SHP77 treated with DMSO at 0.1 percent for 48 hours (cell line): ENCODE measurements at places on chromosomes 5 and 9.

DNA sequence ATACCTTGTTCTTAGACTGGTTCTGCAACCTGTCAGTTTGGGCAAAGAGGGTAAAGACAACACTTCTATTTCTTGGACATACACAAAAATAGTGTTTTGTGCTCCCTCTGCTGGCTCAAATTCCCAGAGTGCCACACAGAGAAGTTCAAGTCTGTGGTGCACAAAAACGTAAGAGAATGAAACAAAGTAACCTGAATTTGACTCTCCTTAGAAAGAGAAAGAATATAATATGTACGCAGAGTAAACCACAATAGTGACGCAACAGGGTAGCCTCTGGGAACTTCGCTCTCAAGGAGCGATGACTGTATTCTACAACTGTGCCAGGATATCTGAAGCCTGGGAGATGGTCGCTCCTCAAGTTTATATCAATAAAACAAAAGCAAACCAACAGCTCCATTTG lies 18.5 kb downstream of the DDX31 start:
- no peak for DNase-seq

- DNase-seq = no peak
These were observed 8.2 kb upstream of the RALGDS start for GRCh38 chr9:133129001-133129795.

DNA sequence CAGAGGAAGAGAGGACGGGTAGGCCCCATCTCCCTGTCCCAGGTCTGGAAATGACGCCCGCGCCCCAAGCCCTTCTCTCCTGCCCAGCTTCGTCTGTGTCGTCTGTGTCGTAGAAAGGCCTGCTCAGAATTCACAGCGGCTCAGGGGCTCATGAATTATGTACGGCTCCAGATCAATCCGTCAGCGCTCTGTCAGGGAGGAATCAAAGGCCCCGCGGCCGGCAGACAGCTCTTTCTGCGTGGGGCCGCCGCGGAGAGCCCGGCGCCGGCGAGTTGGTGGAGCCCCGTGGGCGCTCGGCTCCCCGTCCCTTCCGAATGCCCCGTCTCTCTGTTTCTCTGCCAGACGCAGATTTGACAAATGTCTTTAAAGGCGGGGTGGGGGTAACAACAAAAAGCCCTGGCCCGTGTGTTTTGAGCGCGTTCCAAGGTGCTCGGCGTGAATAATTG lies 83.8 kb upstream of the RAPGEF1 start:
- no peak for DNase-seq

DNA sequence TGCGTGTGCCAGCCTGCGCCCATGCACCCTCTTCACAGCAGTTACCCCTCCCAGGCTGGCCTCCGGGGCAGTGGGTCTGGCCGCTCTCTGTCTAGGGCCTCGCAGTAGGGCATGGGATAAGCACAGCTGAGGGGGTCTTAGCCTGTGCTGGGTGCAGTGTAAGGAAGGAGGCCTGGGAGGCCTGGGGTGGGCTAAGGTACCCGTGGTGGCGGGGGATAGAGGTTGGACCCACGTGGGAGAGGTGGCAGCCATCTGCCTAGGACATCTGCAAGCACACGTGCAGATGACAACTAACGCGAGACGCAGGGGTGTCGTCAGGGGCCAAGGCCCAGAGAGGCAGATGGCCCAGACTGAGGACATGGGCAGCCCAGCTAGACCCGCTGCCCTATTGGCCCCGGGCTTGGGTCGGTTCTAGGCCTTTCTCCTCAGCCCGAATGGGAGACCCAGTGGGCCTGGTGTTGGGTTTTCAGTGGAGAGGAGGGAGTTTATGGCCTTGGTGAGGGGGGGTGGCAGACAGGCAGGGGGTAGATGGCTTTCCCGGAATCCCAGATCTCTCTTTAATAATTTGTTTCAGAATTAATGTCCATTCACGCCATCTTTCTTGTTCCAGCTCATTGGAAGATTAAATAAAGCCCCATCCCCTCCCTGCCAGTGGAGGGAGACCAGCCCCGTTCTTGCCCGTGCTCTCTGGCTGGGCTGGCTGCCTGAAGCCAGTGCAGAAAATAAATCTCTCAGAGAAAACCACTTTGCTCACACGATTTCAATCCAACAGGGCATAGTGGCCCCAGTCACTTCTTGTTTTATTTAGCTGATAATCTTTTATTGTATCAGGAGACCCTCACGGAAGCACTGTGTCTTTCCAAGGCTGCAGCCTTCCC lies 154.2 kb downstream of the GAPVD1 start:
- DNase-seq = no peak

DNA sequence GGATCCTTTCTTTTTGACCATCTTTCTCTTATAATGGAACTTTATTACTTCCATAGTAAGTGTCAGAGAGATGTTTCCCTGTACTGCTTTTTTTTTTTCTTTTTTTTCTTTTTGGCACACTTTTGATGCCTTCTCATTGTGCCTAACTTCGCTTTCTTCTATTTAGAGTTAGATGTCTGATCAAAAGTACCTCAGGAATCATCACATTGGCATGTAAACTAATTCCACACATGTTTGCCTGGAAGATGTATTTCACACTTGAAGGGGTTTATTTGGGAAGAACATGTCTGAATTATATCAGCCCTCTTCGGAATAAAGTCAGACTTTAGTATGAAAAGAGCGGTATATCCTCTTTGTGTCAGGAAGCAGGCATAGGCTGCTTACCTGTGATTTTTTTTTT lies 35.1 kb downstream of the SMARCA2 start:
- no peak for DNase-seq

GRCh38 chr5:56649569-56649968 lies 165.8 kb upstream of the MAP3K1 start:
- DNase-seq = no peak

GRCh38 chr5:16889972-16890519 lies 46.0 kb downstream of the MYO10 start:
- no peak for DNase-seq

DNA sequence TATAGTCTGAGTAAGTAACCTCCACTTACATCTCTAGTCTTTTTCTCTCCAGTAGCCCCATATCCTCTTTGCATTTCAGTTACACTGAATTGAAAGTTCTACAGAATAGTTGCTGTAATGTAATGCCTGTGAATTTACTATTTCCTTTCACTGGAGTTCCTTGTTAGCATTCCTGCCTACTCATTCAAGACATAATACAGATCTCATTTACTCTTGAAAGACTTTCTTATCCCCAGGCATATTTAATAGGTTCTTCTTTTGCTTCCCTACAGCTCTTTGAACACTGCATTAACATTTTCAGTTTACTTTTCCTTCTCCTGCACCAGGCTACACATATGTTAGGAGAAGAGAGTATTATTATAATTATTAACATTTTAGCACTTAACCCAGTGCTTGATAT lies 87.6 kb upstream of the OR13F1 start:
- no peak for DNase-seq

DNA sequence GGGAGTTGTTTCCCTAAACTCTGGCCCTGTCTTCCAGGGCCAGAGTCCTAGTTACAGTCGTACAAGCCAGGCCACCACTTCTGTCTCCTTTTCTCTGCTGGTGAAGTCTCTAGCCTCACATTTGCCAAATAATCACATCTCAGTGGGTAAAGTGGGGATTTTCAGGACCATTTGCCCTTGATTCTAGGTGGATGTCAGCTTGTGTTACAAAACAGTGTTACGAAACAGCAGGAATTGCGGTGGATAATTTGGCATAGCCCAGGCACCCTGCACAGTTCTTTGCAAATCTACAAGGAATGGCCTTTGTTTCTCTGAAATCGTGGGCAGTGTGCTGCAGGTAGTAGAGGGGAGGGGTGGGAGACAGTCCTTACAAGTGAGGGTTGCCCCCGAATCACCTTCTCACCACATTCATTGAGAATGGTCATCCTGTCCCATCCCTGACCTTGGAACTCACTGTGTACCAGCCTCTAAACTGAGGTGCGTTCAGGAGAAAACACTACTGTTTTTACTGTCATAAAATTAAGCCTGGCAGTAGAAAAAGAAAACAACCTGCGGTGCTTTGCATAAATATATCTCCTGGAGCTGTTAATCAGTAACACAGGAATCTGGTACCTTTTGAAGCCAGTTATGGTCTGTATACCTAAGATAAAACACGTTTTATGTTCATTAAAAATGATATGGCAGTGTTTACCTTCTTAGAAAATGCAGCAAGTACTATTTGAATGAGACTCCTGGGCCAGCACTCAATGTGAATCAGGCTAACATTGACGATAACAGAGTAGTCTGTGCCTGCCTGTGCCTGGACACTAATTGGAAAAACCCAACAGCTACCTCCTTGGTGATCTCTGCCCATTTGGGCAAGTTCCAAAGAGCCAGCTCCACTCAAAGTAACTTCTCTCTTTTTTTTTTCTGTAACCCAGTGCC lies 44.3 kb downstream of the CYSTM1 start:
- DNase-seq = no peak

- DNase-seq = no peak
These were observed 55.8 kb downstream of the PHAX start for GRCh38 chr5:126656401-126657007.

DNA sequence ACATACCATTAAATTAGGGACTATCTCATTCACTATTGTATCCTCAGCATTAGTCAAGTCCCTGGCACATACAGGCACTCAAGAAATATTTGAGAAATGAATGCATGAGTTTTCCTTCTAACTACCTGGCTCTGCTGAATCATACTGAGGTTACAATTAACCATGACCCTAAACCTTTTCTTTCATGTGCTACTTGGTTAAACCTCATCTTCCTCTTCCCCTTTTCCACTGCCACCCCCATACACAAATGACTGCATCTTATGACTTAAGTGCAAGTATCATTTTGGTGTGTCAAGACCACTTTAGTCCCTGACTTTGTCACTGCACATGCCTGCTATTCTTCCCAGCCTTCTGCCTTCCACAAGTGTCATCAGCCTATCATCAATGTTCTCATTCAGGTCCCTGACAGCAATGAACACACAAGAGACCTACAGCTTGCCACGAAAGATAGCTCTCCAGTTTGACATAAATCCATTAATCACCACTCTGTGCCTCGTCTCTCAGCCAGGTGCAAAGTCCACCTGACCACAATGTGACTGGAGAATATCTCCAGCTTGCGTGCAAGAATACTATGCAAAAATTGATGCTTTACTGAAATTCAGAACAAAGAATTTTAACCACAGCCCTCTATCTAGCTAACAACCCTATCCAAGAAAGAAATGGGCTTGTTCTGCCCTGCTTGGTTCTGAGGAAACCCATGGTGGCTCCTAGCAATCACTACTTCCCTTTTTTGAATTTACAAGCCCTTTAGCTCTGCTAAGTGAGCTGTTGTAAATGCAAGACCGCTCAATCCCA lies 74.5 kb downstream of the MAPKAP1 start:
- DNase-seq = peak; percentile 83

- DNase-seq = no peak
These were observed 192.9 kb upstream of the CCNH start for GRCh38 chr5:87605663-87606062.

- DNase-seq = no peak
These were observed 11.3 kb upstream of the DIPK1B start for GRCh38 chr9:136700959-136701667.
